Stimulated activated CD4-positive, alpha-beta T cell treated with anti-CD3 and anti-CD28 coated beads, Interleukin-1b, Interleukin-23, amount 100 ng/mL, for 24 hours (primary cell): ENCODE measurements at places on chromosomes 1 and 21.

- DNase-seq: no peak
Observed at GRCh38 chr1:217191441-217191840, 439.4 kb downstream of the GPATCH2 start.

DNA sequence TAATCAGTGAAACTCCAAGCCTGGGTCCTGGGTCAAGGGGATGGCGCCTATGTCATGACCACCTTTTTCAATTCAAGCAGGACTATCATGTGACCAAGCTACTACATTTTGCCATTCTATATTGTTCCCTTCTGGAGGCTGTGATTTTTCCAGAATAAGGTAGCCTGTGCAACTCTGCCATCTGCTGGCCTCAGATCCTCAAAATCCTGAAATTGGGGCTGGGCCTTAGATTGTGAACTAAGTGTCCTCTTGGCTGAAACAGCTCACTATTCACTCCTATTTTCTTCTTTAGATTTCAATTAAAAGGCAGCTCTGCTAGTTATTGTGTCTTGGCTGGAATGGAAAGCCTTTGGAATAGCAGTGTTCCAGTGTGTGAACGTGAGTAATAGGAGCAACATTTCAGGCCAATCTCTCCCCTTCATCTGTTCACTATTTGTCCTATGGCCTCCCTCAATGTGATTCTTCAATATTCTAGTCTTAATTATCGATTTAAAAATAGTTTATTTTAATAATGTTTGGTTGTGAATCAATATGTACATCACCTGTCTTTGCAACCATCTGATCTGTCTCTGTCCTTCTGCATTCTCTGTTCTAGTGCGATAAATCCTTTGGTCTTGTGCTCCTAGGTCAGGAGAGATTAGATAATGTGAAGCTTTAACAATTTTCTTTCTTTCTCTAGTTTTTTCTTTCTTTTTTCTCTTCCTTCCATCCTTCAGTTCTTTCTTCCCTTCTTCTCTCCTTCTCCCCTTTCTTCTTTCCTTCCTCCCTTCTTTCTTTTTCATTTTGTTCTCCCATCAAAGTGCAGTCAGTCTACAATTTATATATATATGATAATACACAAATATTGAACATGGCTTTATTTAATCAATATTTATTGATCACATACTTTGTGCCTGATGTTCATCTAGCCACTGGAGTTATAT lies 69.8 kb downstream of the CR1 start:
- no peak for DNase-seq

GRCh38 chr1:96703186-96703585 lies 18.4 kb upstream of the PTBP2 start:
- DNase-seq: no peak

DNA sequence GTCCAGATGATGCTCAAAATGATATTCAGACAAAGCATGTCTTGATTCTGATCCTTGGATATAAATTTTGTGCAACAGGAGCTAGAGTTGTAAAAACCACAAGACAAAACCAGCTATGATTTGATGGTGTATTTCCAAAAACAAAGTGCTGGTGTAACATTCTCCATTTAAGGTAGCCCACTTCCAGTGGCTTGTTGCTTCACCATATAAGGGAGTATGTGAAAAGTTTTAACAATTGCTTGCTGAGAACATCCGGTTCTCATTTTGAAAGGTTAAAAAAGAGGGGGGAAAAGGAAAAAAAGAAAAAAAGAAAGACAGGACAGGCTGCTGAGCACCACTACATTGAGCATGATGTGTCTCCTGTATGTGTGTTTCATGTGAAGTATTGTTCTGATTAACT lies 123.6 kb downstream of the MACF1 start:
- DNase-seq: no peak

- DNase-seq: no peak
Observed at GRCh38 chr1:234533975-234534876, 55.2 kb upstream of the TARBP1 start.

DNA sequence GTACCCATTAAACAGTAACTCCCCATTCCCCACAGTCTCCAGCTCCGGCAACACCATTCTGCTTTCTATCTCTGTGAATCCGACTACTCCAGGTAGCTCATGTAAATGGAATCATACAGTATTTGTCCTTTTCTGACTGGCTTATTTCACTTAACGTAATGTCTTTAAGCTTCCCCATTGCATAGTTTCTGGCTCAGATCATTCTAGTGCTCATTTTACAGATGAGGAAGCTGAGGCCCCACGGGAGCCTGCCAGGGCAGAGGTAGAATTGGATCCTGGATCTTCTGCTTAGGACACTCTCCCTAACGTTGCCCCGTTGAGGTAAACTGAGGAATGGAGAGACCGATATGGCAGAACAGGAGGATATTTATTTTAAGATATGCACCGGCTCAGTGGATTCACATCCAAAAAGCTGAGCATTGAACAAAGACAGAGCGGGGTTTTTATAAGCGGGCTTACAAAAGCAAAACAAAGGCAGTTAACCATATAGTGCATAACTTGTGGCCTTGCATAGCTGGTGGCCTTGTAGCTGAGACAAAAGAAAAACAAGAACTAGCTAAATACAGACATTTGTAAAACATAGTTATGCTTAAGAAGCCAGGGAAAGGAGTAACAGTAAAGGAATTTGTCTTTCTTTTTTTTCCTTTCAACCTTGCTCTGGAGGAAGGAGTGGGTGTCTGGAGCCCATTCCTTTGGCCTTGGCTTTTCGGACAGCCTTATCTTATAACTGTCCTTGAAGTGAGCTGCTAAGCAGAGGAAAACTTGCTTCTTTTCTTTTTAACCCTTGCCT lies 15.3 kb upstream of the KLHDC8A start:
- no peak for DNase-seq

- DNase-seq: peak; percentile 2
Observed at GRCh38 chr1:151790940-151791651, 796 bp upstream of the TDRKH start.
